ENCODE measurements at places on chromosomes 5 and 9.

- no peak for DNase-seq
Measured at GRCh38 chr9:12274577-12274976, 418.6 kb upstream of the TYRP1 start.

GRCh38 chr5:107294211-107294550 is 376.6 kb downstream of the EFNA5 start:
- DNase-seq: no peak

DNA sequence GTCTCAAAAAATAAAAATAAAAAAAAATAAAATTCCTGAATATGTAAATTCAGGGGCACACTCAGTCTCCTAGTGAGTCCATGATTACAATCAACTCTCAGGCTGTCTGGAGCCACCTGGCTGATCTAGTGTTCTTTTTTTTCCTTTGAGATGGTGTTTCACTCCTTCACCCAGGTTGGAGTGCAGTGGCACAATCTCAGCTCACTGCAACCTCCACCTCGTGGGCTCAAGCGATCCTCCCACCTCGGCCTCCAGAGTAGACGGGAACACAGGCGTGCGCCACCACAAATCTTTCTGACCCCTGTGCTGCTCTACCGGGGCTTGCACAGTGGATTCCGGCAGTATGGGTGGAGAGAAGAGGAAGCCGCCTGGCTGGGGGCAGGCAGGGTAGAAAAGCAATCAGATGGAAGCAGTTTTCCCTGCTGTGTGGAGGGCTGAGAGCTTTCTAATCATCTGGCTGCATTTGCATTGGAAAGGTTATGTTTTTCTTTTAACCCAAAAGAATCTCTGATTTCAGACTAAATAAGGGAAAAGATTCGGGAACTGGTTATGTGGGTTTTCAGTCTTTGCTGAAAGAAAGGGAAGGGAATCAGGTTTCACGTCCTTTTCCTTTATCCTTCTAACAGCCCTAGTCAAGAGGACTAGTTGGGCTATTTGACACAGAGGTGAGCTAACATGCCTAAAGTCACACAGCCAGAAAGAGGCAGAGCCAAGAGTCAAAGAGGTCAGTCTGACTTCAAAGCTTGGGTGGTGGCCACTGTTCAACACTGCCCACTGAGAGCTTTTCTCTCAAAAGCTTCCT is 26.3 kb upstream of the CORO2A start:
- no peak for DNase-seq

- DNase-seq: no peak
Measured at GRCh38 chr9:6415266-6415665, 2.3 kb downstream of the UHRF2 start.

- no peak for DNase-seq
Measured at GRCh38 chr5:5645198-5645597, 222.7 kb downstream of the ICE1 start.

- DNase-seq: no peak
Measured at GRCh38 chr5:39453606-39454005, 28.8 kb upstream of the DAB2 start.

DNA sequence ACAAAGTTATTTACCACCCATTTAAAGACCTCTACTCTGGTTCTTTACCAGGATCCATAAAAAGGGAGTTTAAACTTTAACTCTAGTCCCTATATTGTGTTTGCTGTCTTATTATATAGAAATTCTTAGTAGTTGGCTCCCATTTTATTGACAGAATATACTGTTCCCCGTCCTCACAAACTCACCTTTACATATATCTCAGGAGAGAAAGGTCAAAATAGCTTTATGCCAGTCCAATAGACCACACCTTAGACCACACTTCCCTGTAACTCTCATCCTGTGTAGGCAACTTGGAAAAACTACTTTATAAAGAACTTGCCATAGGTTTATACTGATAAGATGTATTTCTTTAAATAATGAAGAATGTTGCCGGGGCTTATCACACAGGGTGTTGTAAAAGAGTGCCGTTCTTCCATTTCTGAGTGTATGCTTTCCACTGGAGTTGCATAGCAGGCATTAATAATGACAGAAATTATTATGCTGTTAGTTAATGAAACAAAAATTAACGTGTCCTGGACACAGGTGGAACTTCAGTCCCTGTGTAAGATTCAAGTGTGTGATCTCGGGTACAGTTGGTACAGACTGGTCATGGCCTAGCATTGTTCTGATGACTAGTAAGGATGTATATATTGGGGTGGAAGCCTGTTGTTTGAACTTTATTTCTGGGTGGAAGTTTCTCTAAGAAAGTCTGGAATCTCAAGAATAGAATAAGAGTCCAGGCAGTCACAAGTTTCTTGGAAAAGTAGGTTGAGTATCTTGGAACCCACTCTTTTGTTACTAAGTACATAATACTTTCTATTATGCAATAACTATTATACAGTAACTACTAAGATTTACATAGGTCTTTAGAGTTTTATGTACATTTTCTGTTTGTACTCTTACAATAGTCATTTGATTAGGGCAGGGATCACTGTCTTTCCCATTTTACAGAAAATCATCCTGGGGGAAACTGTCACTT is 33.0 kb upstream of the SPINK14 start:
- no peak for DNase-seq

- no peak for DNase-seq
Measured at GRCh38 chr9:9521033-9521779, 1091.6 kb downstream of the PTPRD start.

DNA sequence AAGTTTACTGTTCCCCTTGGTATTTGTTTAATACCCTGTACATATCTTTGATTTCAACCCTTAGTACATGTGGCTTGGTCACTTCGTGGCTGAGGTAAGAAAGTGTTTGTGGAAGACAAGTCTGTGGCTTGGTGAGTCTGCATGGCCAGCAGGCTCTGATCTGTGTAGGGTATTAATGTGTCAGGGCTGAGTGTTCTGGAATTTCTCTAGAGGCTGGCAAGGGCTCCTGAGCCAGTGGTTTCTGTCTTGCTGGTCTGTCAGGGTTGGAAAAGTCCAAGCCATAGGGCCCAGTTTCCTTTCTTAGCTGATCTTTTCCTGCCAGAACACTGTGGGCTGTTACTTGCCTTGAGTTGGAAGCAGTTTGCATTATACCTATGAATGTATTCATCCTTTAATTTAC is 48.0 kb upstream of the FBXL7 start:
- no peak for DNase-seq

- no peak for DNase-seq
Measured at GRCh38 chr5:122120957-122121356, 8.4 kb upstream of the ZNF474 start.

DNA sequence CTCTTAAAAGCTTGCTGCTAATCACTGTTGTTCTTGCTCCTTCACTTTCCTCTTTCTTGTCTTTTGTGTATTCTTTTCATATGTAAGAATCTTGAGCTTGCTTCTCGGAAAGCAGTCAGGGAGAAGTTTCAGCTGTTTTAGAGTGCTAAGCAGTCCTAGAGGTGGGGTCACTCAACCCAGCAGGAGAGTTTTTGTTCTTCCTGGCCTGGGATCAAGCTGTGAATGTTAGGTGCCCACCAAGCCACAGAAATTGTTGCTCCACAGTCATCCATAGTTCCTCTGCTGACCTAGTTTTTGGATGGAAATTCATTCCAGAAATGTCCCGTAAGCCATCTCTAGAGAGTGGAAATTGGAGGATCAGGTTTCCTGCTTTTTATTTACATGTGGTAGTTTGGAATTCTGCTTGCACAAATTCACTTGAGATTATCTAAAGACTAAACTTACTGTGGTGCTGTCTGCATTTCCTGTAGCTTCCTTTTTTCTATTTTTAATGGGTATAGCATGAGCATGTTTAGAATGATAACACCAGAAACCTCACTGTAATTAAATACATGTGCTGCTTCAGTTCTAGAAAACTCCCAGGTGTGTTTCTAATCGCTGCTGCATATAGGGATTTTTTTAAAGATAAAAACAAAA is 108.7 kb downstream of the MAST4 start:
- DNase-seq: no peak

DNA sequence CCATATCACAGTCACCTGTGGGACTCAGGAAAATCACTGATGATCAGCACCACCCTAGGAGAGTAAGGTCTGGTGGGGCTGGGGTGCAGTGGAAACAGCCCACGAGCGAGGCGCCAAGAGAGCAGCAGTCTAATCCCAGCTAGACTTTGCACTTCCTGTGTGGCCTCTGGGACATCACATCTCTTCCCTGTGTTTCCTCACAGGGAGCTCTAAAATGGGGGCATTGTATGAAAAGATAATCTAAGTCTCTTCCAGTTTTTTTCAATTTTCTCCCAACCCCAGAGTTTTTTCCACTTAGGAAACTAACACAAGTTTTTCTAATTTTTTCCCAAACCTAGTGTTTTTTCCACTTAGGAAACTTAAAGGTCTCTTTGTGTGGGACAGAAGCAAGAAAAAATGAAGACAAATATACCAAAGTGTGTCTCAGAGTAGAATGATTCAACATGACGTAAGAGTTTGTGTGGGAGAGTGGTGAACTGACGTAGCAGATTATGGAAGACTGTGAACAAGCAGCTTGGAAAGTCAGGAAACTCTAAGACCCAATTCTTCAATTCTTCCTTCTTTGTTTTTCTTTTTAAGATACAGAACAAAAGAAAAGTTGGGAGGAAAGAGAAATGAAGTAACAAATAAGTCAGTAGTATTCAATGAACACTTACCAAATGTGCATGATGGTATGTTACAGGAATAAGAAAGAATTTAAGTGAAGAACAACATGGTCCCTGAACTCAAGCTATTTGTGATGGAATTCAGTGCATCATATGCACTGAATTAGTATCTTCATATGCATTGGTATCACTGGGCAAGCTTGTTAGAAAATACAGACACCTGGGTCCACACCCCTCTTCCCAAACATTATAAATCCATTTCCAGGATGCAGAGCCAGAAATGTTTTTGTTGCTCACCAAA is 51.3 kb downstream of the LHFPL2 start:
- peak; percentile 33 for DNase-seq

- no peak for DNase-seq
Measured at GRCh38 chr9:4594994-4595393, 67.1 kb upstream of the PLPP6 start.

GRCh38 chr9:124975131-124975530 is 34.2 kb upstream of the GOLGA1 start:
- no peak for DNase-seq

DNA sequence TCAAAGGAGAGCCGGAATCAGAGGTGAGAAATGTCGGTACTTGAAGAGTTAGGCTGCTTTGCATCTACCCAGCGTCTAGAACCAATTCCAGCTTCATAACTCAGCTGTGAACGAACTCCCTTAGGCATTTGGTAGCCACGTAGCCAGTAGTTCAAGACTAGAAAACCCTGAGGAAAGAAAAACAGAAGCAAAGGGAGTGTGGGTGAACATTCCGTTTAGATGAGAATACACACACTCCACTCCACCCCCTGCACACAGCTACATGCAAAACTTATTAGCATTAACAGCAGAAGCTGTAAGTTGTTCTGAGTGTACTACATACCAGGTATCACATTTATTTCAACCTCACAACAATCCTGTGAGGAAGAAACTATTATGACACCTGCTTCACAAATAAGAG is 78.3 kb downstream of the SMIM23 start:
- no peak for DNase-seq

All from NCI-H460 (cell line).